ENCODE measurements at places on chromosomes 1 and 21. TPM values are rescaled to one million over a fixed set of nuclear protein-coding genes. Genes with fewer than 3 reads are reported as not detected.

DNA sequence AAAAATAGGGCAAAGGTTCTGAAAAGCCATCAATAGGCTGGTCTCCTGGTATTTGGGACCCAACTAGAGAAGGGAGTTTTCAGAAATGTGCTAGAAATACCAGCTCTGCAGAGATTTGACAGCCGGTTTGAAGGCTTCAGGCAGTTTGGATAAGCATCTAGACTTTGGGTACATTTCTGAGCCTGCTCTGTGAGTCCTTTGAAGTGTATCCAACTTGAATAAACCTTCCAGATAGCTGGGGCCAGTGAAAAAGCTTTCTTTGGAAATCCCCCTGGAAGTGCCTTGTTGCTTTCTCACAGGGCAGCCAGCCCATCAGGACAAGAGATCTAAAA lies 6.4 kb upstream of the PEF1 start:
- peaks cover 8% of the 10 kb centered on the region for H3K4me1 ChIP-seq
- DNase-seq, result no peak
- no peaks in the 10 kb centered on the region for H3K27me3 ChIP-seq
- H3K36me3 ChIP-seq, result peaks cover 3% of the 10 kb centered on the region
- no peak overlapping the region for H3K4me3 ChIP-seq

DNA sequence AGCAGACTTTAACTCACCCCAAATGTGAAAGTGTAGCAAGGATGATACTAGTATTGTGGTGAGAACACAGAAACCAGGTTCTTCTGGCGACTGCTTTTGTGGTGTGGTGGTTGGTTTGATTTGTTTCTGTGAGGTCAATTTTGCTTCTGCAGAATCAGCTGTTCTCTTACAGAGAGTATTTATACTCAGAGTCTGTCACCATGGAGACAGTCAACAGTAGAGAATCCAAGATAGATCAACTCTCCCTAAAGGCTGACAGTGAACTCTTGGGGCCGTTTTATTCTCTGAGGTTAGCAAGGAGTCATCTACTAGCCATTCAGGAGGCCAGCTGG lies at the start of gene CFAP107:
CFAP107 (plus strand) TSS at position 209 of the 332 bp plus-strand sequence. CDS start 231 bp downstream, outside the sequence.
- no peak within 1 kb of the TSS for H3K4me3 ChIP-seq
- H3K36me3 ChIP-seq, result peaks cover 4% of the 10 kb centered on the region
- peaks cover 35% of the 10 kb centered on the region for H3K27me3 ChIP-seq

DNA sequence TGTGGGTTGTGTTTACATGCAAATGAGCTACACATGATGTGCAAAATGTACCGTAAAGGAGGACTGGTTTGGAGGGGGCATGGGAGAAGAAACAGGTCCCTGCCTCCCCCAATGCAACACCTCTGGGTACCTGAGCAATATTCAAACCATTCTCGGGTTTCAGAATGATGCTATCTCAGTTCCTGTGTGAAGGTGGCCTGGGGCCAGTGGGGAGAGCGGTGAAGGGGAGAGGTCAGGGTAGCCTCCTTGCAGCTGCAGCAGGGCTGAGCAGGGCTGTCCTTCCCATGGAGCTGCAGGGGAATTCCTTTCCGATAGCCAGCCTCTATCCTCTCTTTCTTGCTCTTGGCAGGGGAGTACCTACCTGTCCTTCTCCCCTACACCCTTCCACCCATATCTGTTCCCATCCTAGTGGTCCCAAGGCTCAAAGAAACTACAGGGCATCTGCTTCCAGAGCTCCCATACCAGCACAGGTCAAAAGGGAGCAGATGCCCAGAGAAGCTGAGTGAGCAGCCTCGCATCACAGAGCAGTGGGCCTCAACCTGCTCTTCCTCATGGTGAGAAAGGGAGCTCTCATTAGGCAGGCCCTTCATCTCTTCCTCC lies 11.9 kb downstream of the MEF2D start:
- H3K36me3 ChIP-seq, result peaks cover 9% of the 10 kb centered on the region
- peak overlapping the region; percentile 92 for H3K27ac ChIP-seq
- H3K27me3 ChIP-seq, result no peaks in the 10 kb centered on the region

- H3K36me3 ChIP-seq, result peaks cover 4% of the 10 kb centered on the region
- H3K4me3 ChIP-seq, result no peak overlapping the region
- H3K27me3 ChIP-seq, result peaks cover 2% of the 10 kb centered on the region
- DNase-seq, result no peak
- no peaks in the 10 kb centered on the region for H3K4me1 ChIP-seq
Observed at GRCh38 chr21:38945545-38946245, 140.0 kb downstream of the ETS2 start.

DNA sequence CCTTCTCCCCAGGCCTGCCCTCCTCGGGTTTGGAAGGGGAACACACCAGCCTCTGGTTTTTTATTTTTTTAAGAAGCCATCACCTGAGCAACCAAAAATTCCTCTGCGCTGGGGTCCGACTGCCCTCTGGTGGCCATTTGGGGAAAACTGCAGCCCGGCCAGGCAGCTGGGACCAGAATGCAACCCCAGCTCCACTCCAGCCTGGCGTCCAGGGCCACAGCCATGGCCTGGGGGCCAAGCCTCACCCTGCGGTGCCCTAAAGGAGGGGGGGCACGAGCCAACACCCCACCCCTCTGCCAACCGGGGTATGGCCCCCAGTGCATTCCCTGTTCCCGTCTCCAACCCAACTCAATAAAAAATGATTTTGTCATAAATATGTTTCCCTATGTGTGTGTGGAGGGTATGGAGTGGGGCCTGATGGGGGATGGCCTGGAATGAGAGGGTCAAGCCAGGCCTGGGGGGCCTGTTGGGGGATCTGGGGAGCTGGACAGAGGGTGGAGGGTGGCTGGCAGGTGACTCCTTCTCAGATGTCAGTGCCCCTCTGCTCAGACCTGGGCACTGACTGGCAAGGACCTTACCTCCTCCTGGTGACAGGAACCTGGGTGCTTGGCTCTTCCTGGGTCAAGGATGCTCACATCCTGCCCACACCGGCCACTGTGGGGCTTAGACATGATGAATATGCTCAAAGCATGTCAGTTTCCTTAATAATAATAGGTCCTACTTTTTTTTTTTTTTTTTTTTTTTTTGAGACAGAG lies 3.2 kb downstream of the GPR3 start:
- peak; percentile 83 for DNase-seq
- peaks cover 14% of the 10 kb centered on the region for H3K4me1 ChIP-seq
- no peak overlapping the region for H3K27ac ChIP-seq
- no peak overlapping the region for H3K4me3 ChIP-seq
- H3K36me3 ChIP-seq, result no peaks in the 10 kb centered on the region

DNA sequence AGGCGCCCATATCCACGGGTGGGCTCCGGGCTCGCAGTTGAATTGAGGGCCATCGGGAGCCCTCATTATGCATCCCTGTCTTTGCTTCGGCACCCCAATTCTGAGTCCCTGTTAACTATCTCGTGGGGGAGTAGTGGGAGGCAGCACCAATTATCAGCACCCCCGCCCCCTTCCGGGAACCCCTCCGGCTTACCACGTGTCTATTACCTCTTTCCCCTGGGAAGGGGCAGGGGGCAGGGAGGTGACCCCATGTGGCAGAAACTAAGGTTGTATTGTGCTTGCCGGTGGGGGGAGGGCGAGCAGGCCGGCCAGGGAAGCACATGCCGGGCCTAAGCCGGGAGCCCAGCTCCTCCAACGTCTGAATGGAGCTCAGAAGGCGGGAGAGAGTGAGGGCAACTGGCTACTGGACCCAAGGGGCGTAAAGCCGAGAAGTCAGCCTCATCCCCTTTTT lies 1.0 kb downstream of the LIN28A start:
- DNase-seq, result no peak
- peaks cover 23% of the 10 kb centered on the region for H3K4me1 ChIP-seq
- no peak overlapping the region for H3K4me3 ChIP-seq
- peaks cover 70% of the 10 kb centered on the region for H3K27me3 ChIP-seq
- H3K36me3 ChIP-seq, result no peaks in the 10 kb centered on the region

DNA sequence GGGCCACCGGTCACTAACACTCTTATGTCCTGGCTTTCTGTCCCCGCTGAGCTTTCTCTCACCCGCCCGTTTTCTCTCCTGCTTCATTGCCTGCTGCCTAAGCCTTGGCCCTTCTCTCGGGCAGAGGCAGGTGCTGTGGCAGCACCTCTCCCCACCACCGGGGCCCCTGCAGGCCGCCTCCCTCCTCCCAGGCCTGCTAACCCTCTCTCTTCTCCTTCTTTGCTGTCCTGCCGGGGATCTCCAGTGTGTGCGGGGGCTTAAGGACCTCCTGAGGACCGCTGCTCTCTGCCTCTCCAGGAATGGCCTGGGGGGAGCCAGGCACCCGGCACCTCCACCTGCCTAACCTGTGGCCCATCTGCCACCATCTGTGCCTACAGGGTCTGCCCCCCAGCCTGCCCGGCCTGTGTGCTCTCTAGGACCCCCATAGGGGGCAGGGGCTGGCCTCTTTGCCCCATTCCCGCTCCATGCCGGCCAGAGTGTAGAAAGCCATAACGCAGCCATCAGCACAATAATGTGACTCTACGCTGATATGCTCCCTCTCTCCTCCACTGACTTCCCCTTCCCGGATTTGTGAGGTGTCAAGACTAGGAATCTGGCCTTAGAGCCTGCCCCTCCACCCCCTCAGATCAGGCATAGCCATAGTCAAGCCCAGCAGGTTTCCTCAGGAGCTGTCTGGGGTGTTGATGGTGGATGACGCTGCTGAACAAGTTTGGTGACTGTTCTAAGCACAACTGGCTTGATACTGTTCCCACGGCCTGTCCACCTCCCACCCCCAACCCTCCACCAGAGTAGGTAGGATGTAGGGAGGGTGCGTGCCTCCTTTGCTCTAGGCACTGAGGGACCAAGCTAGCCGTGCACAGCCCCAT lies 6.1 kb upstream of the SFN start:
- no peak overlapping the region for H3K27ac ChIP-seq
- no peak overlapping the region for H3K4me3 ChIP-seq
- no peak for DNase-seq
- no peaks in the 10 kb centered on the region for H3K27me3 ChIP-seq
- no peaks in the 10 kb centered on the region for H3K4me1 ChIP-seq

- peak overlapping the region; percentile 92 for H3K4me3 ChIP-seq
- H3K27ac ChIP-seq, result peak overlapping the region; percentile 87
- H3K4me1 ChIP-seq, result peaks cover 45% of the 10 kb centered on the region
Observed at GRCh38 chr1:40712405-40712944, 21.0 kb downstream of the NFYC start.

- H3K36me3 ChIP-seq, result peaks cover 17% of the 10 kb centered on the region
- peaks cover 2% of the 10 kb centered on the region for H3K27me3 ChIP-seq
- no peak for DNase-seq
- H3K4me1 ChIP-seq, result peaks cover 21% of the 10 kb centered on the region
- no peak overlapping the region for H3K4me3 ChIP-seq
Observed at GRCh38 chr1:150271291-150271959, 1.2 kb upstream of the C1orf54 start.

GRCh38 chr1:110341146-110341871 lies 2.1 kb downstream of the RBM15 start:
- H3K27me3 ChIP-seq, result no peaks in the 10 kb centered on the region
- H3K4me3 ChIP-seq, result no peak overlapping the region
- H3K27ac ChIP-seq, result no peak overlapping the region
- peaks cover 43% of the 10 kb centered on the region for H3K36me3 ChIP-seq

DNA sequence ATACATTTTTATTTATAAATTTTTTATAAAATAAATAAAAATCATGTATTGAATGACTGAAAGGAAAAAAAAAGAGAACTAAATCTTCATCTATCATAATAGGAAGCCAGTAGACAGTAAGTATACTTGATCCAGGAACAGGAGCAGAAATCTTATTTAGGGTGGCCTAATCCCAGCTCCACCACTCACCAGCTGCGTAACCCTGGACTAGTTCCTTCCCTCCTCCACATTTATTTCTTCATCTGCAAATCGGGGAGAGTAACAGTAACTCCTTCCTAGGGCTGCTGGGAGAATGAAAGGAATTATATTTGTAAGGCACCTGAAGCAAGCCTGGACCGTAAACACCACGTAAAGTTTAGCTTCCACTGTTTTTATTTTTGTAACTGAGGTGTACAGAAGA lies 17.9 kb downstream of the GLIS1 start:
- no peak overlapping the region for H3K4me3 ChIP-seq
- DNase-seq, result no peak
- H3K27ac ChIP-seq, result no peak overlapping the region

DNA sequence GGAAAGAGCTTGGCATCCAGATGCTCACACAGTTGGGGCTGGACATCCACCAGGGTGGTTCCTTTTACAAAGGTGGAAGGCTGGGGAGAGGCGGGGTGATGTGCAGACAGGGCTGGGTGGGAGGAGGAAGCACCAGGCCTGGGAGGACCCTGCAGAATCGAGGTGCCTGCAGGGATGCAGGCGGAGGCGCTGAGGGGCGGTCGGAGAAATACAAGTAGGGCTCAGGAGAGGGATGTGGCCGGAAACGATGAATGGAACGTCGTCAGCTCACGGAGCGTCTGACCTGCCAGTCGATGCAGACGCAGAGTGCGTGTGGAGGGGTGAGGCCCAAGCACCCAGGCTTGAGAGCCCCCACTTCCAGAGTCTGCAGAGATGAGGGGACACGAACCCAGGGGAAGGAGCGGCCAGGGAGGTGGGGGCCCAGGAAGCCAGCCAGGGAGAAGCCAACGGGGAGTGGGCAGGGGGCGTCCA lies 63.4 kb downstream of the TRIM11 start:
- peak; percentile 10 for DNase-seq
- peaks cover 9% of the 10 kb centered on the region for H3K4me1 ChIP-seq
- no peaks in the 10 kb centered on the region for H3K27me3 ChIP-seq
- no peak overlapping the region for H3K4me3 ChIP-seq
- no peak overlapping the region for H3K27ac ChIP-seq

DNA sequence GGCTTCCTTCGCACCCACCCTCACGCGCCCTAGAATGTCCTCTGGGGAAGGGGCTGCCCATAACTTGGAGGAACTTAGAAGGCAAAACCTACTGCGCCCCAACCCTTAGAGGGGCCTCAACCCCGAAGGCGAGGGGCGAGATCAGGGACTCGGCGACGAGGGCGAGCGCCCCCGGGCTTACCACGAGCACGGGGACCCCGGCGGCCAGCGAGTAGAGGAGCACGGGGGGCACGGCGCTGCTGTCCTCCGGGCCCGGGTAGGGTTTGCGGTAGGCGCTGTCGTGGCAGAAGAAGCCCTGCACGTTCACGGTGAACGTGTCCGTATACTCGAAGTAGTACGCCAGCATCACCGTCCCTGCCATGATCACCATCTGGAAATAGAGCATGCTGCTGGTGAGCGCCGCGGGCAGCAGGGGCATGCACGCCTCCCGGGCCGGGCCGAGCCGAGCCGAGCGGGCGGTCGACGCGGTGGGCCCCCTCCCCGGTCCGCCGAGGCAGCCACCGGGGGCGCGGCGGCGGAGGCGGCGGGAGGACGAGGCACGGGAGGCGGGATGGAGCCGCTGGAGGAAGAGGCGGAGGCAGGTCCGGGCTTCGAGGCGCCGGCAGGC lies 304 bp downstream of the PLPPR5 start:
- H3K27me3 ChIP-seq, result peaks cover 51% of the 10 kb centered on the region
- peak; percentile 50 for DNase-seq
- H3K36me3 ChIP-seq, result no peaks in the 10 kb centered on the region
- H3K4me3 ChIP-seq, result peak overlapping the region; percentile 54
- no peak overlapping the region for H3K27ac ChIP-seq

UBE2Q1 gene
- 107 TPM for total RNA-seq

CCDC185 gene
- not detected for total RNA-seq

IL20 gene
- total RNA-seq, result not detected

OR2T29 gene
- total RNA-seq, result not detected

SERTAD4 gene
- not detected for total RNA-seq

All from activated naive CD8-positive, alpha-beta T cell treated with anti-CD3 and anti-CD28 coated beads, Interleukin-2, amount 10 ng/mL, durations not matched to agents 7 days and 5 days (primary cell).